Dermis blood vessel endothelial cell (primary cell): ENCODE measurements at places on chromosomes 3 and 15. TPM values are rescaled to one million over a fixed set of nuclear protein-coding genes. Genes with fewer than 3 reads are reported as not detected.

The SLC7A14 gene
- total RNA-seq, result under 0.01 and 0.14 TPM in 2 replicates

The PLSCR5 gene
- total RNA-seq, result not detected in 2 replicates

GRCh38 chr3:139636511-139636910, 41.3 kb downstream of the NMNAT3 start:
- no peak for DNase-seq

DNA sequence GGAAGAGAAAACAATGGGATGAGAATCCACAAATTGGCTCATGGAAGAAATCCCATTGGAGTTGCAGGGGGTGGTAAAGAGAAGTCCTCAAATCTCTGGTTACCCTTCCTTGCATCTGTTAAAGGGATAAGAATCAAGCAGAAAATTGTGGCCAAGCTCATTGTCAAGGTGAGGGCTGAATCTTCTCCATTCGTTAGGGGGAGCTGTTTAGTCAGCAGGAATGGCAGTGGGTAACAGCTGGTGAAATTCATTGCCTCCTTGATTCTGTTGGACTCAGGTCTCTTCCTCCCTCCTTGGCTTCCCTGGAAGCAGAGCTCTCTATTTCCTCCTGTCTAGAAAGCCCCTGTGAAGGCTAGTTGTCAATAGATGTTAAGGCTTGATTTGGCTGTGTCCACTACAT, 343.1 kb upstream of the SEMA6D start:
- peak; percentile 66 for DNase-seq

DNA sequence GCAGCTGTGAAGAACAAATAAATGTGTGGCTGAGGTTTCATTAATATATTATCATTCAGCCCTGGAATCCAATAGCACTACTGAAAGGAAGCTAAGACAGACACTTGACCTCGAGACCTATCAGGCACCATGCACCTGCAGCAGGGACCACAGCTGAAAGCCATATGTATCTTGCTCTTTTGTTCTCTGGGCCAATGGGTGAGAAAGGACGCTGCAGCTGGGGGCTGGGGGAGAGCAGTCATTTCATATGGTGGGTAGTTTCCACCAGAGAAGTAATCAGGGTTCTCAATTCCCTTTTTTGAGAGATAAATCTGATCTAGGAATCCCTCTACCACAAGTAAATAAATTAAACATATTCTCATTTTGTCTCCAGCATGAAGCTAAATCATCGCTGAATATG, 225.6 kb upstream of the STRIT1 start:
- no peak for DNase-seq

- DNase-seq, result no peak
Observed at GRCh38 chr3:39234651-39235050, 42.3 kb upstream of the XIRP1 start.

DNA sequence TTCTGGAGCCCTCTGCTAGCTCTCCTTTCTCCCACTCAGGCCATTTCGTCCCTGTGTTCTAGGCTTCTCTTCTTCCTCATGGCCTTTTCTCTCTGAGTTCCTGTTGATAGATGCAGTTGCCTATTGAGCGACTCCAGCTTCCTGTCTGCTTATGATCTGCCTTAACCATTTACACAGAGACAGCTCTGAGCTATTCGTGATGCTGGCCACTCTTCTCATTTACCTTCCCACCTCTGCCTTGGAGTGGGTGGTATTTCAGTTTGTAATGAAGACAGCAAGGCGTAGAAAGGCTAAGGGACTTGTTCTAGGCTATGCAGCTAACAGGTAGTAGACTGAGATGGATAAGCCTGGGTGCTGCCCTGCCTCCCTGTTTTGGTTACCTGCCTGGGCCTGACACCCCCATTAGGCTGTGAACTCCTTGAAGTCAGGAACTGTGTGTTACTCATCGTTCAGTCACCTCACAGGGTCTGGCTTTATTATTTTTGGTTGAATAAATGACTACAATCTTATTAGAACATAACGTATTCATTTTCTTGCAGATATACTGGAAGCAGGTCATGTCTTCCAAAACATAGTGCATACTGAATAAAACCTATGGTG, 12.6 kb upstream of the ZBTB47 start:
- no peak for DNase-seq

The SLC38A3 gene
- not detected in 2 replicates for total RNA-seq

DNA sequence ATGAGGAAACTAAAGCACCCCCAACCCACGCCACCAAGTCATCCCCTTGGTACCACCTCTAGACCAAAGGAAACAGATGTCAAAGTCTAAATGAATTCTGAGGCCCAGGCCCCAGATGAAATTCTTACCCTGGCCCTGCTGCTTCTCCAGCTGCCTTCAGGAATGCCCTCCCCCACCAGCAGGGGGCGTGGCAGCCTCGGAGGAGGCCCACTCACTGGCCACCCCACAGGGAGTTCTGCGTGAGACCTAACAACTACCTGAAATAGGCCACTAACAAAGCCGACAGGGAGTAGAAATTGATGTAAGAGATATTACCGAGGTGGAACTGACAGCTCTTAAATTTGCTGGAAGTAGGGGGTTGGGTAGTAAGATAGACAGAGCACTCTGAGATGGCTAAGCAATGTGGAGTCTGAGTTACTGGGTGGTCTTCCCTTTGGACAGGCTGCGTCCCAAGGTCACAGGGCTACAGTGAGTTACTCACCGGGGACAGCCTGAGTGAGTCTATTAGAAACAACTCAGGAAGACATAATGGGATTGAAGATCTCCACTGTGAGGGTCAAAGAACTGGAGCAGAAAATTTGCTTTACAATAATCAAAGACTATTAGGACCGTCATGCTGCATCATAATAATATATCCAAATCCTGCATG, 240.7 kb downstream of the SHOX2 start:
- peak; percentile 64 for DNase-seq
